ENCODE measurements at places on chromosomes 7 and 10.

- no peak for DNase-seq
These were observed 1.5 kb upstream of the CHCHD1 start for GRCh38 chr10:73780301-73780700.

- no peak for DNase-seq
These were observed 4.4 kb downstream of the LARP4B start for GRCh38 chr10:927131-927530.

DNA sequence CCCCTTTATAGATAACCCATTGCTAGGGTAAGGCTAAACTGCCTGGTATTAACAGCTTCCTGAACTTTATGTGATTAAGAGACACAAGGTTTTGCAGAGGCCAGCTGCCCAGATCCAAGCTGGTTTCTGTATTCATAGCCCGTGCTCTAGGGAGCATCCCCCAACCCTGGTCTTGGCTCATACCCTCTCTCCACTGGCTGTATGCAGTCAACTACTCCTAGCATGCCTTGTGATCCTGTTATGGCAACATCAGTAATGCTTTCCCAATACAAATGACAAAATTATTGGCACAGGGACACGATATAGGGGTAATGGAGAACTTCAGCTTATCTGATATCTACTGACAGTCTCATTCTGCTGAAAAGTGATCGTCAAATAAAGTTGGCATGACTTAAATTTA is 202.8 kb upstream of the MKLN1 start:
- no peak for DNase-seq

DNA sequence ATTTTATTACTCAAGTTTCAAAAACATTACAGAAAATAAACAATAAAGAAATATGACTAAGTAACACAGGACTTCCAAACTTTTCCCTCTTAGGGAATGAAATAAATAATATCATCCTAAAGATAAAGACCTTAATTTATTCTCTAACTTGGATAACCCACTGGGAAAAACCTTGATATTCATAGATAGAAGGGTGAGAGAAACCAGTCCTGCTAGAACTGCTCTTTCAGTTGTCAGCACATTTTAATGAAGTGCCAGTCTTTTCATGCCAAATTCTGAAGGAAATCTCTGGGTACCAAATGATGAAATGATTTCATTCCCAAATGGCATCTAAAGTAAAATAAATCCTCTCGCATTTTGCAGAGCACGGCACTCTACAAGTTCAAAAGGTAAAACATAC is 114.5 kb upstream of the SMIM30 start:
- DNase-seq = no peak

GRCh38 chr7:158683541-158683940 is 21.1 kb downstream of the NCAPG2 start:
- no peak for DNase-seq

DNA sequence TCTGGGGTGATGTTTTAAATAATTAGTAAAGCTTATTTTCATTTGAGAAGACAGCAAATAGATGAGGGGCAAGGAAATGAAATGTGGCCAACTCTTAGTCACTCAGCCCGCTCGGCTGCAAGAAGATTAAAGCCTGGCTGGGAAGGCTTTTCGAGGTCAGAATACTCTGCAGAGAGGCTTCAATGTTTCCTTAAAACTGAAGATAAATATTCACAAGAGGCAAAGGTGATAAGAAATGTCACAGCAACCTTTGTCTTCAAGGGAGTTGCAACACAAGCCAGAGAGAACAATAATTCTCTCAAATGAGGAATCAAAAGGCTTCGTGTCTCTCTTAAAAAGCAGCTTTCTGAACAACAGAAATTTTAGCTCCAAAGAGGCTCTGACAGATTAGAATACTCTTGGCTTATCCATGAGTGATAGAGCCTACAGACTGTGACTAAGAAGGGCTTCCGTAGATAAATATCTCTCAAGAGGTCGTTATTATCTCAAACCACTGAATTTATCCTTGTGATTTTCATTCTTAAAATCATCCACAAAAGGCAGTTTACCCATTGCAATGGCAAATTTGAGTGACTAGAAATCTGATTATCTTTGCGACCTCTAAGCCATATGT is 92.5 kb downstream of the KLF6 start:
- no peak for DNase-seq

GRCh38 chr7:131327049-131327625 is 539 bp upstream of the MKLN1 start:
- DNase-seq = no peak

All from activated CD8-positive, alpha-beta T cell treated with anti-CD3 and anti-CD28 coated beads for 36 hours (primary cell).